ENCODE measurements at places on chromosomes 11 and 22.

- no peak for DNase-seq
Measured at GRCh38 chr11:62665599-62666258, 617 bp downstream of the CSKMT start.

DNA sequence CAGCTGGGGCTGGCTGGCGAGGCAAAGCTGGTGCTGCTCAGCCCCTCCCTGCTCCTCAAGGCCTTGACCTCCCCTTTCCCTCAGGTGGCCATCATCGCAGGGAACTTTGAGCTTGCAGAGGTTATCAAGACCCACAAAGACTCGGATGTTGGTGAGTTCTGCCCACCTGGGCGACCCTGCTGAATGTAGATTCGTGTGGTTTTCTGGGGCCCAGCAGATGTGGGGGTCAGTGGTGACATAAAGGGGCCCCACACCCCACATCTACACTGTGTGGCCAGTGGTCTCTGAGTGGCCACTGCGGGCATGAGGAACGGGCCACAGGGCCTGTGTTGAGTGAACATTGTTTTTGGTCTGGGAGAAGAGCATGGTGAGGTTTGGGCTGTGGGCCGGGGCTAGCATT is 11.9 kb downstream of the SHANK3 start:
- no peak for DNase-seq

GRCh38 chr11:118488480-118489109 is 38.7 kb upstream of the TTC36 start:
- DNase-seq, result no peak

DNA sequence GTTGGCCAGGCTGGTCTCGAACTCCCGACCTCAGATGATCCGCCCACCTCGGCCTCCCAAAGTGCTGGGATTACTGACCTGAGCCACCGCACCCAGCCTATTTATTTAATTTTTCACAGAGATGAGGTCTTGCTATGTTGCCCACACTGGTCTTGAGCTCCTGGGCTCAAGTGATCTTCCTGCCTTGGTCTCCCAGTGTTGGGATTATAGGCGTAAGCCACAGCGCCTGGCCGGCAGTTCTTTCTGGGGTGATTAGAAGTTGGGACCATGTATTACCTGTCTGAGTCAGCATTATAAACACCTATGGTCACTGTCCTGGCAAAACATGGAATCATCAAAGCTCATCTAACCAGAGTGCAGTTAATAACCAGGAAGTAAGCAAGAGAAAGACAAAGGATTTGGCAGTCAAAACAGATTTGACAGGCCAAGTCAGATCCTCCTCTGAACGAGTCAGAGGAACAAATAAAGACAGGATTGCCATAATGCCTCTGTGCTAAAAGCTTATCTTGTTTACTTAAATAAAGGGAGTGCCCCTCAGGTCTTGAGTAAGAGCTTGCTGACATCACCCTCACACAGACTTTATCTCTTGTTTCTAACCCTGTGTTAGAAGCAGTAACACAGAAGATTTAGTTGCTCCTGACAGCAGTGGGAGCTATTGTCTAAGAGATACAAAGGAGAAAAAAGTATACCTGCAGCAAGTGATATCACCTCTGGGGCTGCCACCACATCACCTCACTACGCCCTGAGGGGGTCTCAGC is 3.7 kb downstream of the SERPIND1 start:
- DNase-seq, result no peak

- DNase-seq, result no peak
Measured at GRCh38 chr11:70116386-70117065, 38.4 kb downstream of the ANO1 start.

GRCh38 chr11:68365943-68366435 is 53.6 kb downstream of the LRP5 start:
- no peak for DNase-seq

DNA sequence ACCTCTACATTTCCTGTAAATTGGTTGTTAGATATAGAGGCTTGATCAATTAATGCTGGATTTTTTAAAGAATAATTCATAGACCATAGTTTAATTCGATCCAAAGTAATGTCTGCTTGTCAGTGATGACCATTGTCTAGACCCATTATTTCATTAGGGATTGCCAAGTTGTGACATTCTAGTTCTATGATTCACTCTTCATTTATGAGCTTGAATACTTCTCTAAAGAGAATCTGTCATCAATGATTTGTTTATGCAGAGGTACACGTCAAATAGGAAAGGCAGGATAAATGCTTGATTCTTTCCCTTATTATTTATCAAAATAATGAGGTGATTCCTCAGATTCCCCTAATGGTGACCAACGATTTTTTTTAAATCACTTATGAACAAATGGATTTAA is 24.0 kb upstream of the ROBO3 start:
- DNase-seq, result no peak

DNA sequence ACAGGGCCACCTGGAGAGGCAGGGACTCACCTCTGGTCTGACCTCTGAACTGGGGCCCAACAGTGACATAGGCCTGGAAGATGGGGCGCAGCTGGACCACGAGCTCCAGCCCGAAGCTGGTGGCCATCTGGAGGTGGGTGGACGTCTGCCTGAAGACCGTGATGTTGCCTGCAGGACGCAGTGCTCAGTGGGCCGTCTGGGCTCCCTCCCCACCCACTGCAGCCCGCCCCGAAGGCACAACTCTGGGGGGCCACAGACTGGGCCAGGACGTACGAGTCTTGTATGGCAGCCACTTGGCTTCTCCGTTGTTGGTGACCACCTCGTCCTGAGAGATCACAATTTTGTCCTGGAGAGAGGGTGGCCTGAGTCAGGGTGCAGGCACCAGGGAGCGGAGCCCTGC is 7.9 kb downstream of the MUC6 start:
- no peak for DNase-seq

DNA sequence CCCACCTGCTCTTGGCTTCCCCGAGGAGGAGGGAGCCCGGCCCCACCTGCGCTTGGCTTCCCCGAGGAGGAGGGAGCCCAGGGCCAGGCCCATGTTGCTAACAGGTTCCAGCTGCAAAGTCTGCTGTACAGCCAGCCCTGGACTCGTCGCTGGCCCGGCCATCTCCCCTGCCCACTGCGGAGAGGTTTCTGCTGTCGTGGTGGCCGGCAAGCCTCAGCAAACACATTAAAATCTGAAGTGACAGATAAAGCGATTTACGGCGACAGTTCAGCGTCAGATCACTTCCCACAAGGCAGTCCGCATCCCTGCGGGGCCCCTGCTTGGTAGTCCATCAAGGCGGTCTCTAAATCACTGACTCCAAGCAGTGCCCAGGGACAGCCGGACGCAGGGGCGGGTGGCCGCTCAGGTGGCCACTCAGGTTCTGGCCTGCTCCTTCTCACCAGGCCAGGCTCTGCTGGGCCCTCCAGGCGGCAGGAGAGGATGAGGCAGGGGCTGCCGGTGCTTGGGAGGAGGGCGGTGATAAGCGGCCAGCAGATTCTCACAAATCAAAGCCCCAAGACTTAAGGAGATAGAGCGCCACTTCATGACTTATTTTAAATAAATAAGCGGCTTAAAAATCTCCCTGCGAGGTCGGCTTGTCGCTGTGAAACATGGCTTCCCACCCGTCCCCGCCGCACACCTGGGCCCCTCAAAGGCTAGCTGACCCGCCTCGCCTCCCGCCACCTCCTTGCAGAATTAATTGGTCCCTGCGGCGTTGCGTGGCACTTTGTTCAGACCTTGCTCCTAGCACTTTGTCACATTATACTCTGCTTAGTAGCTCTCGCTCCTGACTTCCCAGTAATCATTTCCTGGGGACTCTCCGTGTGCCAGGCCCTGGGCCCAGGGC is 21.1 kb downstream of the MACROD1 start:
- DNase-seq, result no peak

DNA sequence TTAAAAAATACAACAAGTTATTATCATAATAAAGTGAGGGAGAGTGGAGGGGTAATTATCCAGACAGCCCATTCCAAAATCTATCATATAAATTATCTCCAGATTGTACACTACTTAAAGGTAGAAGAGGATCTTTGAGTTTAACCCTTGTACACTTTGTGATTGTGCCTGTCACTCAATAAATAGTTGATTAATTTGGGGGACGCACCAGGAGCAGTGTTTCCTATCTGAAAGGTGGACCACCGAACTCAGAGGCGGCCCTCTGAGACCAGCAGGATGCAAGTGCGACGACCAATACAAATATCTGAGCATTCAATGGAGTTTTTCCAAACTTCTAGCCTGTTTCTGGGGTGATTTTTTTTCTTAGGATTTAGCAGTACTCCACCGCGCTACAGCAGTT is 1.1 kb upstream of the CECR2 start:
- no peak for DNase-seq

DNA sequence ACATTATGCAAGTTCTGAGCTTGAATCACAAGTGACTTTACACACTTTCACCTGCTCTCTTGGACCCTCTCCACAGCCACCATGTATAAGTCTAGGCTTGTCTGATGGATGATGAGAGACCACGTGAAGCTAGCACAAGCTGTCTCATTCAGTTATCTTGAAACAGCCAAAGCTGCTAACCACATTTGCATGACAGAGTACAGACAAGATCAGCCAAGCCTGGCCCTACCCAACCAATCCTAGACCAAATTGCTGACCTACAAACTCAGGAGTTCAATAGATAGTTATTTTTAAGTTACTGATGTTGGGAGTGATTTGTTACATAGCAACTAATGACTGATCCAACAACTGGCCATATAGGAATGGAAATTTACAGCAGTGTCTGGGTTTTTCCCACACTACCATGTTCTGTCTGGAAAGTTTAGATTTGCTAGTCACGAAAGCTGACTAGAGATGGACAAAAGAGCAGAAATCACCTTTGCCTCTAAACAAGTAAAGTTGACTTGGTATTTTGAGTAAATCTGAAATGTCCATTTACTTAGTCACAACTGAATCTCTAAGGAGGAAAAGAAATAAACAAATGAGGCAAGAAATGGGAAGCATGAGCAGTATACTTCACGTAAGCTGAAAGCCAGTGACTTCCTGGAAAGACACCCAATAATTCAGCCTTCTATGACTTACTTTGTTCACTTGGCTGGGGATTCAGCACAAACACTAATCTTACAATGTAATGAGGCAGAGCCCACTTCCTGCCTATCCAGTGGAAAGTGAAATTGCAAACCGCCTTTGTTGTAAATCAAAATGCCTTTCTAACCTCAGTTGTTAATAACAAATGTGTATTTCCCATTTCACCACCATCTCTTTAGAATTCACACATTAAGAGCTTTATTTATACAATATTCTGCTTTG is 101.7 kb downstream of the FAM181B start:
- no peak for DNase-seq

DNA sequence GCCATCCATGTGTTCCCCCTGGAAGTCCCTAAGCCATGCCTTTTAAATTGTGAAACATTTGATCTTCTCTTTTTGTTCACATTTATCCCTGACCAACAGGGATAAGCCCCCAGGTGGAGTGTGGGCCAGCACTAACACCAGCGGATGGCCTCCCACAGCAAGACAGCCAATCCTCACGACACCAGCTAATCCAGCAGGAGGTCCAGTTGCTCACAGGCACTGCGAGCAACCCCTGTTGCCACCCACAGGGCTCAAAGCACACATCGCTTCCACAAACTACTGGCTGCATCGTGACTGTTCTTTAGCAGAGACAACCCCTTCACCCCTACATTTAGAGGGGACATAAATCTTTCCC is 2.0 kb downstream of the PCSK7 start:
- no peak for DNase-seq

DNA sequence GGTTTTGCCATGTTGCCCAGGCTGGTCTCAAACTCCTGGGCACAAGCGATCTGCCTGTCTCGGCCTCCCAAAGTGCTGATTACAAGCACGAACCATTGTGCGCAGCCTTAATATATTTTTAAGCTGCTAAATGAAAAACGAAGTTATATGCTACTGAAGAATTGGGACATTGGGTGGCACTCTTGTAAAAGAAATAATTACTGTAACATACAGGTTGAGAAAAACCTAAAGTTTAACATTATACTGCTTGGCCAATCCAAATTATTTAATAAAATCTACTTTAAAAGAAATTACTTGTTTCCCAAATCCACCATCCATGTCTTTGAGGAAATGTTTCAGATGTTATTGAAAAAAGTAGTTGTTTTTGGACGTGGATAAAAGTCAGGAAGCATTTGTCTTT is 37.9 kb upstream of the ARHGAP32 start:
- no peak for DNase-seq

- no peak for DNase-seq
Measured at GRCh38 chr11:65934014-65934413, 11.3 kb upstream of the TSGA10IP start.

GRCh38 chr11:93852242-93852641 is 1.8 kb upstream of the VSTM5 start:
- no peak for DNase-seq

DNA sequence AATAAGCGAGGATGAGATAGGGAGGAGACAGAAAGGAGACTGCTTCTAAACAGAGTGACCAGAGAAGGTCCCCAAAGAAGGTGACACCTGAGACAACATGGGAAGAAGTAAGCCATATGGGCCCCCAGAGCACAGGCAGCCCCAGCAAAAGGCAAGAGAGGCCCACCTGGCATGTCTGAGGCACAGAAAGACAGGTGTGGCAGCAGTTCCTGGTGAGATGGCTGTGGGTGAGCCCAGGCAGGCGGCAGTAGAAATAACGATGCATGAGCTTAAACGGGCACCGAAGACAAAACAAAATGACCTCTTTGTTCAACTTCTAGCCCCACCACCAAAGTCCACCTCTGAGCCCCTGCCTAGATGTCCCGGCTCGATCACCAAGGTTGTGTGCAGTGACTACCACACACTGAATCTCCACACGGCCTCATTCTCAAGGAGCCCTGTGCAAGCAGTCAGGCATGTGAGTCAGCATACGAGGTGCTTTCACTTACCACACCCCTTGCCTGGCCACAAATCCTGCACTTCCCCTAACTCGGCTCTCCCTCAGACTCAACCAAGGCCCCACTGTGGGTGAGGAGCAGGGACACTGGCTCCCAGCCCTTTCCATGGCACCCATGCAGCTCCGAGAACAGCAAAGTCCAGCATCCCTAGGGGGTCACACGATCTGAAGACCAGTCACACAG is 77.6 kb downstream of the PACSIN2 start:
- DNase-seq, result no peak

DNA sequence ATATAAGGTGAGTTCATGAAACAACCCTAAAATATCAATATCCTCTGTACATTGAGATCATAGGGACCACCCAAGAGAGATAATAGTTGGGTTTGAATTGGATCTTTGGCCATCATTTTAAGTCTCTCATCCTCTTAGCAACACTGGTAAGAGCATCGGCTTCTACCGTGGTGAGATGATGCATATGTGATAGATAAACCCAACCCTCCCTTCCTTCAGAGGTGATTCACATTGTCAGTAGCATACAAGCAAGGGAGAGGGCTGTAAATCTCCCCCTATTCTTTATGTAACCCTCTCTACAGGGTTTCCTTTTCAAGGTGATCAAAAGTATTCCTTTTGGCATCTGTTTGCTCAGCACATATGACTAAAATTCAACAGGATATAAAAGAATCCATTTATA is 102.4 kb upstream of the MTMR2 start:
- DNase-seq, result no peak

DNA sequence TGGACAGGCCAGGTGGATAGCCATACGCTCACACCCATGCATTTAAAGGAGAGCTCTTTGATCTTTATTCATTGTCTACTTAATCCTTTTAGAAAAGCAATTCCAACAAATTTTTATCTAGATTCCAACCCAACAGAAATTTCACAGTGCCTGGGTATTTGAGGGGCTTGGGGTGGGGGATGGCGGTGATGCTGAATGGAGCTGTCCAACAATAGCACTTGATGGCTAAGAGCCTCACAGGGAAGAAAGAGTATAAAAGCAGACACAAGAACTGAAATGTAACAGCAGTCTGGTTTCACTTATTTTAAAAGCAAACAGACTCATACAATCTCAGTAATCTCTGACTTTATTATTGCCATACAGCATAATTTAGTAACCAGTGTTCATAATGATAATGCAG is 101.8 kb upstream of the SORL1-AS1 start:
- no peak for DNase-seq

All from omental fat pad (tissue), 4 donors.